CD4-positive, CD25-positive, alpha-beta regulatory T cell (primary cell): ENCODE measurements at places on chromosomes 3 and 15. TPM values are rescaled to one million over a fixed set of nuclear protein-coding genes. Genes with fewer than 3 reads are reported as not detected.

Gene LRRIQ4
- not detected for total RNA-seq

- H3K4me3 ChIP-seq = no peak overlapping the region
- H3K4me1 ChIP-seq = peaks cover 4% of the 10 kb centered on the region
- H3K27ac ChIP-seq = peak overlapping the region; percentile 47
- H3K36me3 ChIP-seq = peaks cover 9% of the 10 kb centered on the region
- peak; percentile 40 for DNase-seq
Observed at GRCh38 chr3:197518881-197519421, 36.8 kb downstream of the BDH1 start.

DNA sequence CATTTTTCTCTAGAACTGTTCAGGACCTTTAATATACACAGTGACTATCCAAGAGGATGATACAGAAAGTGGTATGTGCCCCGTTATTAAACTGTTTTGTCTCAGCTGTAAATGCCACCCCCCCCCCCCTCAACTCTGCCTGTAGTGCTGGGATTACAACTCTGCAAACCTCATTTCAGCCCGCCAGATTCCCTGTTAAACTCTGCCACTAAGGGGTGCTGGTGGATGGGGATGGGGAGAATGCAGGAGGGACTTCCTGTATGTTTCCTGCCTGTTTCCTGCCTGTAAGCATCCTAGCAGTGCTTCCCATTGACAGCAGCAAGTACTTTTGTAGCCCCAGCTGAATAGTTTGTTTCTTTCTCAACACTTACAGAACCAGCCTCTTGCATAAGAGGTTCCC is 301.7 kb upstream of the RORA start:
- H3K4me3 ChIP-seq = no peak overlapping the region
- H3K27me3 ChIP-seq = no peaks in the 10 kb centered on the region
- H3K36me3 ChIP-seq = no peaks in the 10 kb centered on the region
- H3K4me1 ChIP-seq = no peaks in the 10 kb centered on the region
- no peak for DNase-seq
- no peak overlapping the region for H3K27ac ChIP-seq

Gene GOLGA8M
- 1.1 TPM for total RNA-seq

Gene GHRL
- total RNA-seq = 1.1 TPM

GRCh38 chr3:195210266-195210973 is 60.5 kb downstream of the XXYLT1 start:
- H3K27me3 ChIP-seq = no peaks in the 10 kb centered on the region
- DNase-seq = no peak
- H3K4me3 ChIP-seq = no peak overlapping the region
- no peaks in the 10 kb centered on the region for H3K36me3 ChIP-seq
- H3K27ac ChIP-seq = no peak overlapping the region

- H3K36me3 ChIP-seq = no peaks in the 10 kb centered on the region
- DNase-seq = no peak
- H3K4me3 ChIP-seq = no peak overlapping the region
- no peaks in the 10 kb centered on the region for H3K4me1 ChIP-seq
- H3K27me3 ChIP-seq = no peaks in the 10 kb centered on the region
Observed at GRCh38 chr3:154884952-154885351, 195.2 kb upstream of the MME start.

DNA sequence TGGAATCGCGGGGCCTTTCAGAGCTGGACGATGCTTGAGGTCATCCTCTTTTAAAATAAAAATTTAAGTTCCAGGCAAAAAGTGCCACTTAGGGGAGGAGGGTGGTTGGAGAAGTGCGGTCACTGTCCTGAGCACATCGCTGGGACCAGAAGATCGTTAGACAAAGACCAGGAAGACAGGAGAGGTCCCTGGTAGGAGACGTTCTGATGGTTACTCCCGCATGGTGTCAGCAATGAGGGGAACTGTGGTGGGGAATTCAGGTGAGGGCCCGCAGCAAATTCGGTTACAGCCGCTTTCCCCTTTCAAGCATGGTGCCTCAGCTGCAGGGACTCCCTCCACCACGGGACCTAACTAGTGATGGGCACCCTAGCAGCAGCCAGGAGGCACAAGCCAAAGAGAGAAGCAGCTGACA is 1.0 kb upstream of the ISY1 start:
- H3K27me3 ChIP-seq = no peaks in the 10 kb centered on the region
- peaks cover 28% of the 10 kb centered on the region for H3K36me3 ChIP-seq
- peak overlapping the region; percentile 98 for H3K27ac ChIP-seq
- H3K4me3 ChIP-seq = peak overlapping the region; percentile 98

Gene STX19
- not detected for total RNA-seq

Gene ZPLD1
- total RNA-seq = not detected

DNA sequence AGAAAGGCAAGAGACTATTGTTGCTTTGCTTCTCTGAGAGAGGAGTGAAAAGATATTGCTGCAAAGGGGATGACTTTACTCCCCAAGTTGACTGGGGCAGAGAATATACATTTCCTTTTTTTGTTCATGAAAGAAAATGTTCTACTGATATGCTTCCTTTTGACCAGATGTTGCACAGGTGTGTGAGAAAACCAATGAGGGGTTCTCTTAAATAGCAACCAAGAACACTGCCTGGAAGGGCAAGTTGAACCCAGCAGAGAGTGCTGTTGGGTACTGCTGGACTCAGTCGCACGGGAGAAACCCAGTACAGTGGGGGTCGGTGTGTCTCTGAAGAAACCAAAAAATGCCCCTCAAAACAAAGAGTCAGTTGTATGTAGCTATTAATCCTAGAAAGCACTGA is 101.2 kb downstream of the CHST2 start:
- H3K27ac ChIP-seq = no peak overlapping the region
- DNase-seq = no peak
- H3K27me3 ChIP-seq = no peaks in the 10 kb centered on the region
- no peaks in the 10 kb centered on the region for H3K4me1 ChIP-seq
- H3K36me3 ChIP-seq = no peaks in the 10 kb centered on the region
- no peak overlapping the region for H3K4me3 ChIP-seq

DNA sequence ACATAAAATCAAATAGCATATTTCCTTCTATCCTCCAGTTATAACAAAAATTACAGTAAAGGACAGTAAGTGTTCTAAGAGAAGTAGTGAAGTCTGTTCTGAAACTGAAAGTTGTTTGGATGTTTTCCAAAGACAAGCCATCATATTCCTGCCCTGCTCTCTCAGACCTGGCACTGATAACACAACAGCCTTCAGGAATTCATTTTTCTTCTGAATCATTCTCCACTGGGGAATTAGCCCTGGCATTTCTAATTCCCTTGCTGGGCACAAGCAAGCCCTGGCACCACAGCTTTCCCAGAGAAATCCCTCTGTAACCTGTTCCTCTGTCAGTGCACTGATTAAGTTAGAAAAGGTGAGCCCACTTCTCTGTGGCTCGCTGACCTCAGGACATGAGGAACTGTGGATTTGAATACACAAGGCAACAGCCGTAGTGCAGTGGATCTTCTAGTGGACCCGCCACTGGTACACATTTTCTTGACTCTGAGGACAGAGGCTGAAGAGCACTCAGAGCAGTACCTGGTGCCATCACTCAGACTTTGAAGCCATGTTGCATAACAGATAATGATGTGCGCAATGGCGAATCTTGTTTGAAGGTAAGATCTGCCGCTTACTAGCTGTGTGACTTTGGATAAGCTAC is 61.6 kb downstream of the WWTR1 start:
- H3K27me3 ChIP-seq = no peaks in the 10 kb centered on the region
- no peak overlapping the region for H3K4me3 ChIP-seq
- H3K27ac ChIP-seq = no peak overlapping the region
- no peaks in the 10 kb centered on the region for H3K36me3 ChIP-seq
- H3K4me1 ChIP-seq = no peaks in the 10 kb centered on the region

DNA sequence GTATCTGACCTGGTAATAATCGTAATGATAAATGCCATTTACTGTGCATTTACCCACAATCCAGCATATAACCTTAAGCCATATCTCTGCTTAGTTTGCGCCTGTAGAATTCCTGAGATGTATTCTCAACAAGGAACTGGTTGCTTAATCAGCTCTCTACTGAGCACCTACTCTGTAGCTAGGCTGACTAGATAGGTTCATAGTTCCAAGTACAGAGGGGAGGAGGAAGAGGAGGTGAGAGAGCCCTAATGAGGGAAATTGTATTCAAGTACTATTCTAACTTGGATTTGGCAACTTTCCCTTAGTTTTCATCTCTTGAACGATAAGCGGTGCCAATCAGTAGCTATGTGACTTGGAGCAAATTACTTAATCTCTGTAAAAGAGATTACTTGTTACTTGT is 5.6 kb upstream of the AKAP13 start:
- H3K27me3 ChIP-seq = no peaks in the 10 kb centered on the region
- no peak overlapping the region for H3K27ac ChIP-seq
- H3K4me3 ChIP-seq = no peak overlapping the region
- peaks cover 7% of the 10 kb centered on the region for H3K4me1 ChIP-seq

- H3K36me3 ChIP-seq = no peaks in the 10 kb centered on the region
- H3K27ac ChIP-seq = no peak overlapping the region
- no peak for DNase-seq
- H3K4me3 ChIP-seq = no peak overlapping the region
- no peaks in the 10 kb centered on the region for H3K27me3 ChIP-seq
- no peaks in the 10 kb centered on the region for H3K4me1 ChIP-seq
Observed at GRCh38 chr15:48498828-48499227, 146.7 kb downstream of the FBN1 start.

Gene EPHB3
- total RNA-seq = not detected

DNA sequence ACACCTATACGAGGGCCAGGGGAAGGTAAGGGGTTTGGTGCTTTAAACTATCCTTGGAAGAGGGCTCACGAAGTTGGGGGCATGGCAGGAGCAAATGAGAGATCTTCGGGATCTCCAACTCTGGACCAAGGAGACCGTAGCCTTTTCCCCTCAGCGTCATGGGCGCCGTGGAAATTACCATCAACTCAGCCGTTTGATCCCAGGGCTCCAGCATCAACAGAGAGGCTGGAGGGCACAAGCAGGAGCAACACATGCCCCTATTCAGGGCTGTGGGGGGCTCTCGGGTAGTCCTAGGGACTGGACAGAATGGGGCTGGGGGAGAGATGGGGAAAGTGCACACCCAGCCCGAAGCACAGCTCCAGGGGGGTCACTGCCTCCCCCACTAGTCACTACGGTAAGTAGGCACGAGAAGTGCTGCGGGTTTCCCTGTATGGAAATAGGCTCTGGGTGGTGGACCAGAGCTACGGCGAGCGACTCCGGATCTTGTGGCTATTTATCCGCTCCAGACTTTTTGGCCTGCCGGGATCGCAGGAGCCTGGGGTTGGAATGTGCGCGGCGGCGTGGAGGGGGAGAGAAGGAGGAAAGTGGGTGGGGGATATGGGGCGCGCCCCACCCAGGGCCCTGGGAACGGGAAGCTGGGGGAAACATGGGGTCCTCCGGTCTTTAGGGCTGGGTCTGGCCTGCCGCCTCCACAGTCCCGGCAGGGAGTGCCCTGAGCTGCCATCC is 539 bp upstream of the LAMB2 start:
- H3K27me3 ChIP-seq = peaks cover 2% of the 10 kb centered on the region
- no peak overlapping the region for H3K4me3 ChIP-seq
- no peaks in the 10 kb centered on the region for H3K36me3 ChIP-seq

Gene TBL1XR1
- total RNA-seq = 146 TPM

Gene TNFAIP8L3
- total RNA-seq = not detected
